ENCODE measurements at places on chromosomes 7 and 10.

GRCh38 chr10:5917305-5917704 lies 27.3 kb downstream of the FBH1 start:
- DNase-seq, result no peak

DNA sequence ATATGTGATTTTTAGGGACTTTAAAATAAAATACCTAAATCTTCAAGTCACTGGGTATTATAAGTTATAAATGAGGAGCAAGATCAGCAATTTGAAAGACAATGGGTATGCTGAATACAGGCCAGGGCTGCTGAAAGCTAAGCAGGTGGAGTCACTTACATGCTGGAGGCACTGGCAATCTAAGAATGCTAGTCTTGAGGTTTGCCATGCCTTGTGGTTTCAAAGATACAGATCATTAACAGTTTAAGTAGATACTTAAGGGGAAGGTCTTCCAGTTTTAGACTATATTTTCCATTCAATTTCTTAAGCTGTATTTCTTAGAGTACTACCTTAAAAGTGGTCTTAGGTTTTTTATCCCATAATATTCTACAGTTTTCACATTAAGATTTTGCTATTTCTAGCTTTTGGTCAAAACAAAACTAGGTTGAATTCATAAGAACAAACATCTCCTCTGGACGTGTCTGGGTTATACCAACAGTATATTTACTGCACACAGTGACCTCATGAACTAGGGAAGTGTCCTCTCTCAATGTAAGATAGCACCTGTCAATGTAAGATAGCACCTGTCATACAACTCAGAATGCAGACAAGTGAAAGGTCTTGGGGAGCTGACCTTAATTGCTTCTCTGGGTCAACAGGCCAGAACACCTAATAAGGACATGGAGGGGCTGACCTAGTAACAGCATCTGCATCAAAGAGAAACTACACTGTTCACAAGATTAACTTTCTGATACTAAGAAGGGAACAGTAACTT lies 2.0 kb downstream of the SRI start:
- DNase-seq, result no peak

- no peak for DNase-seq
These were observed 70.9 kb downstream of the SYPL1 start for GRCh38 chr7:106041140-106041717.

- DNase-seq, result no peak
These were observed 78.4 kb downstream of the NRG3 start for GRCh38 chr10:81953420-81953819.

- no peak for DNase-seq
These were observed 165.8 kb downstream of the LRRC4 start for GRCh38 chr7:127865466-127865865.

DNA sequence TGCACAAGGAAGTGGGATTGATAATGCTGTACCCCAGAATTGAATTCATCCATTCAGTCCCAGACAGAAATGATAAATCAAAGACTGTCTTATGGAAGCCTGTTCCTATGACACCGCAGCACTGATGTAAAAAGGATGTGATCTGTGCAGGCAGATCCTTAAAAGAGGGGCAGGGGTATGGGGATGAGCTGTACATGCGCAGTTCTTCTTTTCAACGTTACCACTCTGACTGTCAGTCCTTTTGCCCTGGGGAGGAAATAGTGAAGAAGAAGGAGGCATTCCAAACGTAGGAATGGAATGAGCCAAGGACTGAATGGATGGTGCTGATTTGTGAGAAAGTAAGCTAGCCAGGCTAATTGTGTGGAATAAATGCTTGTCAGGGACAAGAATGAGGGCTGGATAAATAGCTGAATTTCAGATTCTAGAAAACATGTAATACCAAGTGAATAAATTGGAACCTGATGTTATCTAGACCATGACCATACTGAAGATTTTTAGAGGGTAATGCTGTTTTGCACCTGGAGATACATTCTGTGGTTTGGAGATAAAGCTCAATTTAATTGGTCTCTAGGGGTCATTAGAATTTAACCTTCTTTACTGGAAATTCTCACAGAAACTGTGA lies 509.3 kb downstream of the SORCS3 start:
- no peak for DNase-seq

- DNase-seq, result no peak
These were observed 3.8 kb upstream of the PKD2L1 start for GRCh38 chr10:100333661-100334440.

DNA sequence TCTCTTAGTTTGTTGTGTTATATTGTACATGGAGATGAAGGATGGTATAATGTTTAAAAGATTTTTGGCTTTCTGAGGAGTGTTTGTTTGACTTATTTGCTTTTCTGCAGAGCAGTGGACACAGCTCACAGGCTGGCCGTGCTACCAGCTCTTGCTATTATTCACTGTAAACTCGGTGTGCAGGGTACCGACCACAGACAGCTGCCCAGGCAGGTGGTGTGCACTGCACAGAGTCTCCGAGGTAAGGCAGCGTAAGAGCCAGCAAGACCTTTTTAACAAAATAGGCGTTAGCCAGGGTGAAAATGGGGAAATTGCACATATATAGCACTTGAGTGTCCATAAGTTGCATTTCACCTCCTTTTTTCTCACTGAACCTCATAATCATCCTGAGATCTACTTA lies 438.0 kb downstream of the CNTNAP2 start:
- DNase-seq, result no peak

GRCh38 chr10:101595591-101596433 lies 7.7 kb downstream of the DPCD start:
- DNase-seq, result no peak

DNA sequence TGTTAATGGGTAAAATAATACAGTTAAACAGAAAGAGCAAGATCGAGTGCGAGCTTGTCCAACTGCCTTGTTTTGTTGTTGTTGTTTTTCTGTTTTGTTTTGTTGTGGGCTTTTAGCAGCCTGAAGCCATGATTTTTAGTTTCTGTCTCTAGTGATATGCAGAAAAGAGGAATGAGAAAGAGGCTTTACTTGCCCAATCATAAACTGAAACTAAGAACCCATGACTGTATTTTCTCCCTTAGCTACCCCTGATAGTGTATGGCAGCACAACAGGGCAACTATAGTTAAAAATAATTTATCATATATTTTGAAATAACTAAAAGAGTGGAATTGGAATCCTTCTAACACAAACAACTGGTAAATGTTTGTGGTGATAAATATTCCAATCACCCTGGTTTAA lies 493.9 kb downstream of the GLRX3 start:
- no peak for DNase-seq

- DNase-seq, result no peak
These were observed 275.0 kb downstream of the PTEN start for GRCh38 chr10:88138319-88138848.

Data from T-cell (primary cell).